ENCODE measurements at places on chromosomes 7 and 10. TPM values are rescaled to one million over a fixed set of nuclear protein-coding genes. Genes with fewer than 3 reads are reported as not detected.

CYP26A1 gene
- total RNA-seq = not detected

MUC12 gene
- 0.43 TPM for total RNA-seq

CHRM2 gene
- total RNA-seq = 20.8 TPM

SVOPL gene
- not detected for total RNA-seq

C10orf53 gene
- not detected for total RNA-seq

All from placental pericyte (primary cell).